Occipital lobe (tissue), 3 donors: ENCODE measurements at places on chromosomes 4 and X.

DNA sequence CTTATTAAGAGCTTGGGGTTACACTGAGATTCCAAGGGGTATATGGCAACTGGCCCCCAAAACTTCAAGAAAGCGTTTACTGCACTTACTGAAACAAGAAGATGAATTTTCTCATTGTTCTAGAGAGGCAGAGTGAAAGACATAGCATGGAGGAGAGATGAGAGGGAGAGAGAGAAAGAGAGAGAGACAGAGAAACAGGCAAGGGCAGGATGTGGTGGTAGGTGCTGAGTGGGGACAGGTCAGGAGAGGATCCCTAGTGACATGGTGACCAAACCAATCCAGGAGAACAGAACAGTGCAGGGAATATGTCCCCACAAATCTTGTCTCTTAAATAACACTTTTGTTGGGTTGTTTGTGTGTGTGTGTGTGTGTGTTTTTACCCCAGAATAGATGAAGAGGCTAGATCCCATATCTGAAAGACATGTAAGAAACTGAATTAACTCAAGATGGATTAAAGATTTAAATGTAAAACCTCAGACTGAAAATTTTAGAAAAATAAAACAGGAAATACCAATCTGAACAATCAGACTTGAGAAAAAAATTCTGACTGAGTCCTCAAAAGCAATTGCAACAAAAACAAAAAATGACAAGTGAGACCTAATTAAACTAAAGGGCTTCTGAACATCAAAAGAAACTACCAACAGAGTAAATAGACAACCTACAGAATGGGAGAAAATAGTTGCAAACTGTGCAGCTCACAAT is 202.2 kb downstream of the QDPR start:
- no peak for DNase-seq

DNA sequence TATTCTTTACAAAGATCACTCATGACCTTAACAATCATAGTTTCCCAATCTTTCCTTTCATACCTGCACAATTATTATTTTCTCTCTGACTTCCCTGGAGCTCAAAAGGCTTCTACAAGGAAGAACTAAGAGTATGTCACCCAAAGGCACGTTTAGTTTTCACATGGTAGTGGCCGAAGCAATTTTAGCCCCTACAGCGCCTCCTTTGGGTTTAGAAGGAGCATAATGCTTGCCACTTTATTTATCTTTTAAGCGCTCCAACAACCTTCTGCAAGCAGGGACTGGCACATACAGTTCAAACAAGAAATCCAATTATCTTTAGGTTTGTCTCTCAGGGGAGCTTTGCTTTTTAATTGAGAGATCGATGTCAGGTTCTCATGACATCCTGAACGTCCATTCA is 42.0 kb upstream of the IGSF1 start:
- DNase-seq, result no peak

GRCh38 chr4:88119943-88120342 is 38.5 kb downstream of the ABCG2 start:
- DNase-seq, result no peak

DNA sequence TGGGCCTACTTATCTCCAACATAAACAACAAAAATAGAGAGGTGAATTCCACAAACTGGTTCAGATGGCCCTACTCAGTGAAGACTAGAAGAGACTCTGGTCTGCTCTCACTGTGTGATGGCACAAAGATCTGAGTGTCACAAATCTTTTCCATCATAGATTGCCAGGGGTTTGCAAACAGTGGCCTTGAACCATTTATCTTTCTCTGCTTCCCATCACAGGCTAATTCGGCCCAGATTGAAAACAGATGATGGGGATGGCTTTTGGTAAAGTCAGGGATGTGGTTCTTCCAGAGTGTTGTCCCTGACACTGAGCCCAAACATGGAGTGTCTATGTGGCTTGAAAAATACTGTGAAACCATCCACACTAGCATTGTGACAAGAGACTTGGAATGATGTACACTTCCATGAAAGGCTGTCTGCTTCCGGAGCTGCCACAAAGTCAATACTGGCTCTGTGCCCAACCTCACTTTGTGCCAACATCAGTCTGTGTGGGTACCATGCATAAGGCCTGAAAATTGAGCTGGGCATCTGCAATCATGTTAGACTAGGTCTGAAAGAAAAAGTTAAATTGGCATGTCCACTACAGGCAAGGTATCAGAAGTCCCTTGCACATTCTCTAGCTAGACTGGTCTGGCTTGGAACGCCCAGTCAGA is 25.2 kb upstream of the PLAC1 start:
- no peak for DNase-seq

DNA sequence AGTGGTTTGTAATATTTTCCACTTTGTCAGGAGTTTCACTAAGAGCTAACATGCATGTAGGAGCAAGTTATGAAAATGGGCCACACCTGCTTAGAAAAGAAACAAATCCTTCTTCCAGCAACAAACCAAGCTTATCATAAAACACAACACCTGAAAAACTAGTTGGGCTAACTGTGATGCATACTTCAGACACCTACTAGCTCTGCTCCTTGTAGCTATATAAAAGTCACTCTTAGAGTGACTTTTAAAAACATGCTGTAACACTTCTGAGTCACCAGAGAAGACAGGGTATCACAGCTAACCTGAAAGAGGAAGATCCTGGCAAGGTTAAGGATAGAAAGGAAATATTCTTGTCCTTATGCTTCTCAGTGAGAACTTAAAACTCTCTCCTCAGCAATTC is 3.6 kb upstream of the SLAIN2 start:
- no peak for DNase-seq

DNA sequence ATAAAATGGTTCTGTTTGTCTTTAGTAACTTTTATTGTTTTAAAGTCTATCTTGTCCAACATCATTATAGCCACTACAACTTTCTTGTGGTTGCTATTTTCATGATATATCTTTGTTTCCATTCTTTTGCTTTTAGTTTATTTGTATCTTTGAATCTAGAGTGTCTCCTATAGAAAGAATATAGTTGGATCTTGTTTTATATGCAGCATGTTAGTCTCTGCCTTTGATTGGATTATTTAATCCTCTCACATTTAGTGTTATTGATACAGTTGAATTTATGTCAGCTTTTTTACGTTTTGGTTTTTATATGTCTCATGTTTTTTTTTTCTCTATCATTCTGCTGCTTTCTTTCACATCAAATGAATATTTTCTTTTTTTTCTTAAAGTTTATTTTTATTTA is 98.1 kb downstream of the VSIG4 start:
- no peak for DNase-seq

- no peak for DNase-seq
Observed at GRCh38 chr4:30461218-30461617, 259.0 kb upstream of the PCDH7 start.

DNA sequence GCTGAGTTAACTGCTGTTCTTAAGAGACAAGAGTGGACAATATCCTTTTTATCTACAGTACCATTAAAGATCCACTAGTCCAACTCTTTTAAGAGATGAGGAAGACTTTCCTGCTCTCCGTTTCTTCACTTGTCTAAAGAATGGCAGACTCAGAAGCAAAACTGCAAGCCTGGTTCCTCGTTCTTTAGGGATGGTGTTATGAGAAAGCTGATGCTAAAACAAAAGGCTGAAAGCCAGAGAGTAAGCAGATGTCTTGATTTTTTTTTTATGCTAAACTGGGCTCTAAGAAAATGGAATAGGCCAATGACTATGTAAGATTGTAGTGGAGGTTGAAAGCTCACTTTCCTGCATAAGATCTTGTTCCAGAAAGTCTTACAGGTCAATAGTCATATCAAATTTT is 78.1 kb downstream of the CNGA2 start:
- no peak for DNase-seq

GRCh38 chrX:155046129-155046810 is 19.6 kb downstream of the FUNDC2 start:
- DNase-seq, result no peak

DNA sequence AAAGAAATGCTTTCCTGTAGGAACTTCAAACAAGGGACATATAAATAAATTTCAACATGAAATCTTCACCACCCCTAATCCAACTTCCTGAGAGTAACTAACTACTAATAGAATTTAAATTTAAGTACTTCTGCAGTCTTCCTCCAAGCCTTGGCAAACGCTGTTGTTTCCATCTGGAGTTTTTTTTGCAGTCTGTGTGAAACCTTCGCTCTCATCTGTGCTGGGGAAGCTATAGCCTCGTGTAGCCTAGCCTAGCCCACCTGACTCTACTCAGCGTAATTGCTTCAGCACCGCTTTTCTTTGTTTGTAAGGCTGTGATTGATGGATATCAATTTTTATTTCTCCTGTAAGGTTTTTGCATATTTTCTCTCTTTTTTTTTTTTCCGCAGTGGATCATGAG is 30.9 kb downstream of the STOX2 start:
- no peak for DNase-seq

DNA sequence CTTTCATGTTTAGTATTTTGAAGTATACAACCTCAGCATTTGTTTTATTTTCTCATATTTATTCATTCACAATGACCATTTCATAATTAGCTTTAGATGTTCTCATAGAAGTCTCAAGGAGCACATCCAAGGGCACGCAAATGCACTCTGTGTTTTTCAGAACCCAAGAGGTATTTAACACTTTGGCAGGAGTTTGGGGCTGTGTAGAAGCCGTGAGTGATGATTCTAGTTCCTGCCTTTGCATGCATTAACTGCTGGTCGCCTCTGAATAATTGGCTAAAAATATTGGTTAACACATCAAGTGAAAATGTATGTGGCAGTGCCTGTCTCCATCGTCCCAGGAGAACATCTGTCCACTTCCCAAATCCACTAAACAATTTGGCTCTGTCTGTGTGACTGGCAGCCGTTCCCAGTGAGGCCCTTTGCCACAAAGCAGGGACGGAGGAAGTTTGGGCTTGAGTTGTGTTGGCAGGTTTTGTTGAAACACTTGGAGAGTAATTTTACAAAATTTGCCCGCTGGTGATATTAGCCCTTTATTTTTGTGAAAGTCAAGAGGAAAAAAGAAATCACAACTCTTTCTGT is 730.7 kb upstream of the SLIT2 start:
- DNase-seq, result no peak
